CD8-positive, alpha-beta memory T cell (primary cell): ENCODE measurements at places on chromosomes 7 and 10. TPM values are rescaled to one million over a fixed set of nuclear protein-coding genes. Genes with fewer than 3 reads are reported as not detected.

DNA sequence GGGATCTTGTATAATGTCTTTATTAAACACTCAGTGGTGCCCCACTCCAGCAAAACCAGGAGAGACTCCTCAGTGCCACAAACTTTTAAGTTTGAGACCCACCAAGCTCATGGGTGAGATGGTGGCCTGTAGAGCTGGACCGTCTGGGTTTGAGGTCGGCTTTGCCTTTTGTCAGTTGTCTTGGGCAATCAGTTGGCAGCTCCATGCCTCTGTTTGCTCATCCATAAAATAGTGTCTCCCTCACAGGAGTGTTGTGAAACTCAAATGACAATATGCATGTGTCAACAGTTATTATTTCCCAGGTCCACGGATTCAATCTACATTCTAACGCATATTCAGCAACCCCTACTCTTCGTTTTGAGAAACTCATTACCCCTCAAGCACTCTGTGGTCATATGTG lies 367.8 kb upstream of the C7orf33 start:
- H3K27me3 ChIP-seq, result no peaks in the 10 kb centered on the region
- no peak overlapping the region for H3K4me3 ChIP-seq
- no peaks in the 10 kb centered on the region for H3K36me3 ChIP-seq
- H3K27ac ChIP-seq, result no peak overlapping the region
- DNase-seq, result no peak
- no peaks in the 10 kb centered on the region for H3K4me1 ChIP-seq

Gene SFTPA2
- not detected for polyA plus RNA-seq

- no peaks in the 10 kb centered on the region for H3K36me3 ChIP-seq
- H3K27ac ChIP-seq, result no peak overlapping the region
- no peaks in the 10 kb centered on the region for H3K4me1 ChIP-seq
- no peaks in the 10 kb centered on the region for H3K27me3 ChIP-seq
These were observed 357.2 kb downstream of the SH2D4B start for GRCh38 chr10:80894797-80895467.

Gene ZEB1
- polyA plus RNA-seq, result 34.7 TPM

Gene FGFBP3
- polyA plus RNA-seq, result 3.4 TPM

Gene PNLIPRP2
- polyA plus RNA-seq, result not detected

GRCh38 chr10:34567659-34568253 lies 247.3 kb downstream of the PARD3 start:
- H3K27ac ChIP-seq, result no peak overlapping the region
- DNase-seq, result no peak
- no peaks in the 10 kb centered on the region for H3K27me3 ChIP-seq
- H3K36me3 ChIP-seq, result no peaks in the 10 kb centered on the region

GRCh38 chr7:98911916-98912315 lies 33.6 kb downstream of the TRRAP start:
- no peak overlapping the region for H3K27ac ChIP-seq
- H3K4me1 ChIP-seq, result no peaks in the 10 kb centered on the region
- no peak for DNase-seq
- H3K4me3 ChIP-seq, result no peak overlapping the region
- H3K36me3 ChIP-seq, result peaks cover 39% of the 10 kb centered on the region

GRCh38 chr7:87445897-87446296 lies 29.6 kb downstream of the ABCB4 start:
- H3K4me3 ChIP-seq, result no peak overlapping the region
- H3K27ac ChIP-seq, result no peak overlapping the region
- no peaks in the 10 kb centered on the region for H3K4me1 ChIP-seq
- no peaks in the 10 kb centered on the region for H3K27me3 ChIP-seq

Gene MACC1
- 0.08 TPM for polyA plus RNA-seq
